Naive B cell (primary cell): ENCODE measurements at places on chromosomes 7 and 10. TPM values are rescaled to one million over a fixed set of nuclear protein-coding genes. Genes with fewer than 3 reads are reported as not detected.

The MOGAT3 gene
- not detected for polyA plus RNA-seq

The CDK1 gene
- polyA plus RNA-seq = not detected

The HOXA1 gene
- not detected for polyA plus RNA-seq

The ELAPOR2 gene
- 3.5 TPM for polyA plus RNA-seq

The XRCC2 gene
- 0.43 TPM for polyA plus RNA-seq

The POM121C gene
- polyA plus RNA-seq = 5.2 TPM

The TEX47 gene
- not detected for polyA plus RNA-seq

The CDNF gene
- polyA plus RNA-seq = 2.7 TPM
